ENCODE measurements at places on chromosomes 7 and 10. TPM values are rescaled to one million over a fixed set of nuclear protein-coding genes. Genes with fewer than 3 reads are reported as not detected.

The C7orf57 gene
- not detected for total RNA-seq

The VWC2 gene
- 0.27 TPM for total RNA-seq

- no peak for DNase-seq
Observed at GRCh38 chr7:26723129-26723528, 141.3 kb downstream of the SKAP2 start.

GRCh38 chr10:49830846-49831245 lies 68.7 kb upstream of the OGDHL start:
- no peak for DNase-seq

GRCh38 chr10:5628451-5629302 lies 37.7 kb downstream of the ASB13 start:
- DNase-seq, result no peak

- no peak for DNase-seq
Observed at GRCh38 chr10:132155723-132156381, 30.9 kb upstream of the DPYSL4 start.

DNA sequence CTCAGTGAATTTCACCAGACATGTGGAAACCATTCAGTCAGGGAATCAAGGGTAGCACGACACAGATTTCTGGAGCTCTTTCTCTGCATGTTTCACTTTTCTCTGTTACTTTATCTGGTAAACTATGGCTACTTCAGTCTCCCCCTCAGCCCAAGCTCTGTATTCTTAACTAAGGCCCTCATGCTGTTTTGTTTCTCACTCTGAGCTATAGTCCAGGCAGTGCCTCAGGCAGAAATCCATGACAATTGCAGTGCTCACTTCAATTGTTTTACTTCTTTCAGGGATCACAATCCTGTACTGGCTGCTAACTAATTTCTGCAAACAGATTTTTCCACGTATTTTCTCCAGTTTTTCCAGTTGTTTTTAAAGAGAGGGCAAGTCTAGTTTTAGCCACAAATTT lies 1599.9 kb upstream of the LRRTM3 start:
- DNase-seq, result no peak

- no peak for DNase-seq
Observed at GRCh38 chr10:96632974-96633710, 46.3 kb upstream of the TM9SF3 start.
